ENCODE measurements at places on chromosomes 12 and 14.

DNA sequence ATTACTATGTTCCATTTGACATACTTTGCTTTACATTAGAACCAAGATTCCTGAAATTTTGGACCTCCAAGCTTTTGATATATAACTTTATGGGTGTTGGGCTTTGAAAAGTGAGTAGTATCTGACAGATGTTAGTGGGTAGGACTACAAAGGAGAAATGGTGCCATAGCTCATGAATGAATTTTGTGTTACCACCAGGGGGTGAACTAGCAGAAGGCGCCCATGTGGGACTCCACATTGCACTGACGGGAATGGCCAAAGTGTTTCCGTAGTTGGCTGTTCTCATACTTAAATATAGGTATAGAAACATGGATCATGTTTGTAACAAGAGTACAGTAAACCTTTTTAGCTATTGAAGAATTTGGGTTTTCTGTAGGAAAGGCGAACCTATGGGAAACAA is 337.5 kb downstream of the FLRT2 start:
- DNase-seq: no peak

GRCh38 chr14:23562822-23563472 is 4.6 kb downstream of the AP1G2 start:
- peak; percentile 51 for DNase-seq

DNA sequence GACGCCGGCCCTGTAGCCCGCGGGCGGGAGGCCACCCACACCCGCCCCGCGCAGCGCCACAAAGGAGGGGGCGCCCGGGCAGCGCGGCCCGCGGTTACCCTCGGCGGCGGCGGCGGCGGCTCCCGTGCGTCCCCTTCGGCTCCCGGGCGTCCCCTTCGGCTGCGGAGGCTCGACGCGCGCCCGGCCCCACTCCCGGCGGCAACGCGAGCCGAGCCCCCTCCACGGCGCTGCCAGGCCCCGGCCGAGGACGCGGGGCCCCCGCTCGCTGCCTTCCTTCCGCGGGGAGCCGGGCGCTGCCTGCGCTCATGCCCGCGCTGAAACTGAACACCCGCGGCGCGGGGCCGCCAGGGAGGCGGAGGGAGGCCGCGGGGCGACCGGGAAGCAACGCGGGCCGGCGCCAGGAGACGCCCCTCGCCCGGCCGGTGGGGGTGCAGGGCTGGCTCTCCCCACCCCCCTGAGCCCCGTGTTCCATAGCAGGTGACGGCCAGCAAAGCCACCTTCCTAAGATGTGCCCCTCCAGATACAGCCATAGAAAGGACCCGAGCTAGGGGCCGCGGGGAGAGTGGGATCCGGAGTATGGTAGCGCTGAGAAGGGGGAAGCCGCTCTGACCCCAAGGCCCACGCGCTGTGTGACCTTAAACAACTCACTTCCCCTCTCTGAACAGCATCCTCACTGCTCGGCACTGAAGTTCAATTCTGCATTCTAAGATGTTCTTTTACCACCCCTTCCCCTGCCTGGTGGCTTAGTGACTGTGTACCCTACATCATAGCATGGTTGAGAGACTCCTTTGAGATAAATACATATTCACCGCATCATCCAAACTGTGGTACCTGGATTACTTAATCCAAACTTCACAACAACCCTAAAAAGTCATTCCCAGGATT is 42.8 kb downstream of the KDM2B start:
- DNase-seq: peak; percentile 41

GRCh38 chr12:62267480-62267879 is 7.3 kb downstream of the USP15 start:
- DNase-seq: no peak

DNA sequence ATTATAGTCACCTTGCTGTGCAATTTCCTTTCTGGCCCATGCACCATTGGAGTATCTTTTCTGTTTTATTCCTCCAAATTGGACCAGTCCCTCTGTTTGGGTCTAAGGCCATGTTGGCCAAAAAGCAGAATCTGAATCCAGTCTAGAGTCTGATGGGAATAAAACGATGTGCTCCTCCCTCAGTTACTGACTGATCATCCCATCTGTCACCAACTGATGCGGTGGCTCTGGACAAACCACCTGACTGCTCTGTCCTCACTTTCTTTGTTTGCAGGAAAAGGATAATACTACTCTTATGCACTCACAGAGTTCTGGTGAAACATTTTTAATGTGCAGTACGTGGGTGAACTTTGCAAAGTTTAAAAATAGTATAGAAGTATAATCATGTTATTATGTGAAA is 120.2 kb upstream of the HIF1A start:
- no peak for DNase-seq

DNA sequence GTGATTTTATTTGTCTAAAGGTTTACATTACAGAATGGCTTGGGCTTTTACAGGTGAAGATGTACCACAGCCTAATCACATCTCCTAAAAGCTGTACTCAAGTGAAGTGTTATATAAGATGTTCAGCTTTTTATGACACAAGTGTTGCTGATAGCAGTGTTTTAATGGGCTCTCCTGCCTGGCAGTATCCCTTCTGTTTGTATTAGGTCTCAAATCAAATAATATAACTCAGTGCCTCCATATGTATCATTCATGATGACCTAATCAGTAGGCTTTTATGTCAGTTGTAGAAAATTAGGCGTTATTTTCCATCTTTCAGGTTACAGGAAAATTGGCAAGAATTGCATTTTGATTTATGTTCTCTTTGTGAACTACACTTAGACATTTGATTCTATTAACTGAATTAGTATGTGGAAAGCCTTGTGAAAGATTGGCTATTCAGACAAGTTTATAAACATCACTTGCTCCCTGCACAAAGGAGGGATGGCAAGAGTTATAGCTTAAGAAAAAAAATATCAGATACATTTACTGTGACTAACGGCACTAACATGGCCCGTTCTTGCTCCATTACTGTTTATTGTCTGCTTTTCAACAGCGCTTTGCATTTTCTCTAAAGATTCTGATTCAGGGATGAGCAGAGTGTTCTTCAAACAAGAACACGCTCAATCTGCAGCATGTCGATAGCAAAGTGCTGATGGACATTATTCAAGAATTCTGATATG is 143.7 kb upstream of the DIO2 start:
- peak; percentile 79 for DNase-seq

- no peak for DNase-seq
These were observed 41.7 kb downstream of the TRAFD1 start for GRCh38 chr12:112167031-112167461.

DNA sequence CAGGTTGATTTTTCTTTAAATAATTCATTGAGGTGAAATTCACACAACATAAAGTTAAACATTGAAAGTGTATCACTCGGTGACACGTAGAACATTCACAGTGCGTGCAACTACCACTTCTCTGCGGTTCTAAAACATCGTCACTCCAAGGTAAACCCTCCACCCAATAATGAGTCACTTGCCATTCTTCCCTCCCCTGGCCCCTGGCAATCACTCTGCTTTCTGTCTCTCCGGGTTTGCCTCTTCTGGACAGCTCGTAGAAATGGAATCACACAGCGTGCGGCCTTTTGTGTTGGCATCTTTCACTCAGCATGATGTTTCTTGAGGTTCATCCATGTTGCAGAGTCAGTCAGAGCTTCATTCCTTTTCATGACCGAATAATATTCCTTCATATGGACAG is 18.9 kb downstream of the FZD10 start:
- no peak for DNase-seq

DNA sequence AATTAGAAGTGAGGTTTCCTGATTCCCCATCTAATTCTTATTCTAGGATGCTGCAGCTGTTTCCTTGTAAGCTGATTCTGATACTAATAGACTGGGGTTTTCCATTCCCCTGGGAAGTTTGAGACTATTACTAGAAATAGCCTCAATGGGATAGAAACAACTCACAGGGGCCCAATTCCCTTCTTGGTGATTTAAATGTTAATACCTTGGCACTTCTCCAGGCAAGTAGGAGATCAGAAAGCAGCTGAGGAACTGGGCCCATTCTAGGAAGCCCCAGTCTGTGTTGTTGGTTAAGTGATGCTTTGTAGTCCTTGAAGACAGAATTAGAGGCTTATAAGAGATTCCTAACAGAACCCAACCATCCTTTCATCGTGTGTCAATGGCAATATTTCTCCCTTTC is 407.0 kb upstream of the SEL1L start:
- no peak for DNase-seq

GRCh38 chr12:93247313-93247991 is 130.3 kb upstream of the NUDT4 start:
- no peak for DNase-seq

GRCh38 chr12:22215467-22216253 is 118.8 kb downstream of the ST8SIA1 start:
- no peak for DNase-seq

DNA sequence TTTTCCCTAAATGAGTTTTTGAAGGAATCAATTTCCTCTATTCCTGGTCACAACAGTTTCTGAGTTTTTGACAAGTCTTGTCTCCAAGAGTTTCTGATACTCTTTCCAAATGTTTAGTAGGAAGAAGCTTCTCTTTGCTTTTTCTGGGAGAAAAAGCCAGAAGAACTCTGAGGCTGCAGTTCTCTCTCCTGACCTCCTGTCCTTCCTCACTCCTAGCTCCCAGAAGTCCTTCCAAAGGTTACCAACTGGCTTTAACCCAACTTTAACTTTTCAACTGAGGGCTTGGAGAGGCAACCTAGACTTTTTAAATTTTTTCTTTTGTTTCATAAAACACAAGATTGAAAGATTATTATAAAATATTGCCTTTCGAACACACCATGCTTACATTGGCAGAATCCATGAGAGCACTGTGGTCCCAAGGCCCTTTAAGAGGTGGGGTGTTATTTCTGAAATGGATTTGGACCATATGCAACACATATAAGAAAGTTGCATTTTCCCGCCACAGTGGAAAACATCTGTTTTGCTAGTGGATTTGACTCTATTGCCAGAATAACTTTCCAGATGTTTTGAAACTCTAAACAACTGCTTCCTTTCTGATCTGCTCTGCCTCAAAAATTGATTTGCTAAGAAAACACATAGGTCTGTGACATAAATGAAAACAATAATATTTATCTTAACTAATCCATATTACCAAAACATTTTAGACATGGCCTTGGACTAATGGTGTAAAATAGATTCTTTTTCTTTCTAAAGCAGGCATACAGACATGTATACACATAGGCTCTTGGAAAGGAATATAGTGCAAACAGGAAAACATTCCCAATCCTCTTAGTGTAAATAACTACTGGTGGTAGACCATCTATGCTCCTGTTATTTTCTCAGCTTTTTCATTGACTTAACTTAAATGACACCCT is 22.3 kb upstream of the EPS8 start:
- DNase-seq: no peak

DNA sequence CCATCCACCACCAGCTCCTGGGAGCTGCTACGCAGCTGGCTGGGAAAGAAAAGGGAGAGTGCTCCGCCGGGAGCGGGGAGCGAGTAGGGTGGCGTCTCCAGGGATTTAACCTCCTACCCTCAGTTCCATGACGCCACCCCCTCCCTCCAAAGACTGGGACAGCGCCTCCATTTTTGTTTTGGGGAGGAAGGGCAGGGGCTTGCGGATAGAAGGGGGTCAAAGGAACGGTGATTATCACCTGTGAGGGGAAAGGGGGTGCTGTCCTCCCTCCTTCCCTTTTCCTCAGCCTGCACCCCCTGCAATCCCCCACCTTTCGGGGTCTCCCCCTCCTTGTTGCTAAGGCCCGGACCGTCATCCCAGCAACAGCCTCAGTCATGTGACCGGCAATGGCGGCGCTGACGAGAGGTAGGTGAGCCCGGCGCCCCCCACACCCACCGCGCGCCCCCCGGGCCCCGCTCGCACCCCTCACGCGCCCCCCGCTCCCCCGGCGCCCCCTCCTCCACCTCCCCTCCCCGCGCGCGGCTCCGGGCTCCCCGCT is at the start of gene DTX3:
Gene DTX3 (plus strand): TSS at position 371 of the 538 bp plus-strand sequence. CDS start 1,694 bp downstream, outside the sequence.
- peak; percentile 69 for DNase-seq

GRCh38 chr14:35818346-35819115 is 7.6 kb upstream of the BRMS1L start:
- DNase-seq: peak; percentile 35

- no peak for DNase-seq
These were observed 3.8 kb downstream of the C14orf93 start for GRCh38 chr14:23006188-23006534.

DNA sequence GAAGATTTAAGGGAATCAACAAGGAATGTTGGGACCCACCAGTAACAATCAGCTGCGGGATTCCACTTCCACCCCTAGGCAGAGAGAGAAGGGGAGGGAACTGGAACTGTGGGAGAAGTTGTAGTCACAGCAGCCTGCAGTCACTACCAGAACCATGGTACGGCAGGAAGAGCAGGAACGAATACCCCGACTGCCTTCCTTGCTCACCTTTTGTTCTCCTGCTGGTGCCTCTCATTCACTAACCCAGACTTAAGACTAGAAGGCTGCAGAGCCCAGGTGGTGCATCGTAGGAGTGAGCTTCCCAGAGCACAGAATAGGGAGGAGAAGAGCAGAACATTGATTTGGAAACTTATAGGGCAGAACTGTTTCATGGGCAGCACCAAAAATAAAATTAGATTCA is 154.2 kb downstream of the DYRK2 start:
- no peak for DNase-seq

DNA sequence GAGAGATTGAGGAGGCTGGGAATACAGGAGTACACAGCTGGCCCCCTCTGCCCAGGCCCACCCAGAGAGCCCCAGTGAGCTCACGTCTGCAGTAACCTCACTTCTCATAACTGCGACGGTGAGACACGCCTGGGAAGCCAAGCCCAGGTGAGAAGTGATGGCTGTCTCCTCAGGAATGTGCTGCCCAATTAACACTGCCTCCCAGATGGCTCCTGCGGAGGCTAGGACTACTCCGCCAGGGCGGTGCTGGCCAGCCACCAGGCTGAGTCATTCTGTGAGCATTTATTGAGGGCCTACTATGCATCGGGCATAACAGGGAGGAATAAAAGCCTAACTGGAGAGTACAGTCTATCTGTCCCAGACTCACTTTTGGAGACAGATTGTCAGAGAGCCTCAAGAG is 9.3 kb upstream of the TMEM106C start:
- DNase-seq: no peak

GRCh38 chr12:120766566-120766965 is 40.9 kb downstream of the ACADS start:
- no peak for DNase-seq

DNA sequence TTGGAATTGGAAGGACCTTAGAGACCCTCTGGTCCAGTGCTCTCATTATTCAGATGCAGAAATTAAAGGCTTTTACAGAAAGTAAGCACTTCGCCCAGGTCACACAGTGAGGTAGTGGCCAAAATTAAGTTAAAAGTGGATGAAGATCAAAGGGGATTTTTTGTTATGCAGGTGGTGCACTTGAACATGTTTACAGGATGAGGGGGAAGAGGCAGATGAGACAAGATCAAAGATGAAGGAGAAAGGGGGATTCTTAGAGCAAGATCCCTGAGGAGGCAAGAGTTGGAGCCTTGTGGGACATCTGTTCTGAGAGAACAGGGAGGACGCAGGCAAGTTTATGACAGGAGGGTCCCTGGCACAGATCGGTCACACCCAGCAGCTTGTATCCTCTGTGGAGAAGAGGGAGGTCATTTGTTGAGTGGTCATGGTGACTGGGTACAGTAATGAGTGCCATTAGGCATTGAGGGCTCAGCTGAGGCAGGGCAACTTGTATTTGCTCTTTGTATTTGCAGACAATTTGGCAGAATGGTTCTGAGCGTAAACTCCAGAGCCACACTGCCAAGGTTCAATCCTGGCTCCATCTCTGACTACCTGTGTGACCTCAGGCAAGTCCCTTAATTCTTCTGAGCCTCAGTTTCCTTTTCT is 84.0 kb downstream of the BORCS5 start:
- DNase-seq: peak; percentile 5

GRCh38 chr12:30146561-30146960 is 362.8 kb upstream of the TMTC1 start:
- no peak for DNase-seq

All from NCI-H345 (cell line).